A549 treated with DMSO at 1 μM for 4 hours (cell line): ENCODE measurements at places on chromosomes 5 and 9. TPM values are rescaled to one million over a fixed set of nuclear protein-coding genes. Genes with fewer than 3 reads are reported as not detected.

CENPH gene
- total RNA-seq: 23.1 to 31.0 TPM (median 29.2 TPM) in 5 replicates

ARL10 gene
- total RNA-seq: 0.31 to 1.1 TPM (median 0.76 TPM) in 5 replicates

TYRP1 gene
- total RNA-seq: not detected in 5 replicates

SECISBP2 gene
- 17.5 to 22.0 TPM (median 20.5 TPM) in 5 replicates for total RNA-seq

EXD3 gene
- total RNA-seq: 5.5 to 6.9 TPM (median 6.3 TPM) in 5 replicates

ACOT12 gene
- 0.06 TPM in 1 of 5 replicates, not detected in the others for total RNA-seq

PCDH1 gene
- total RNA-seq: 1.5 to 2.4 TPM (median 2.1 TPM) in 5 replicates

PCAT7 gene
- total RNA-seq: 0.66 to 1.2 TPM (median 0.92 TPM) in 5 replicates

IL13 gene
- 0.06 to 0.11 TPM in 2 of 5 replicates, not detected in the others for total RNA-seq

NOL8 gene
- total RNA-seq: 30.3 to 36.3 TPM (median 33.2 TPM) in 5 replicates

ERAP2 gene
- total RNA-seq: 1.2 to 2.1 TPM (median 1.3 TPM) in 5 replicates

SLC6A19 gene
- not detected in 5 replicates for total RNA-seq

TRIM23 gene
- total RNA-seq: 6.3 to 9.2 TPM (median 7.9 TPM) in 5 replicates

OR1L8 gene
- total RNA-seq: not detected in 5 replicates

PTGES2 gene
- total RNA-seq: 77.0 to 110 TPM (median 89.7 TPM) in 5 replicates

AQP7 gene
- total RNA-seq: 0.21 to 0.43 TPM (median 0.32 TPM) in 5 replicates

PHF24 gene
- total RNA-seq: 0.07 to 0.18 TPM (median 0.17 TPM) in 5 replicates

ZSWIM6 gene
- total RNA-seq: 5.4 to 7.9 TPM (median 7.1 TPM) in 5 replicates

PNPLA7 gene
- total RNA-seq: 0.63 to 1.2 TPM (median 0.83 TPM) in 5 replicates

SPARC gene
- 17.7 to 32.0 TPM (median 24.6 TPM) in 5 replicates for total RNA-seq

GCNT4 gene
- total RNA-seq: 0.38 to 0.58 TPM (median 0.54 TPM) in 5 replicates

NRG2 gene
- 2.0 to 2.3 TPM (median 2.2 TPM) in 5 replicates for total RNA-seq

PAM gene
- 20.9 to 26.7 TPM (median 22.7 TPM) in 5 replicates for total RNA-seq

PCDHGA5 gene
- total RNA-seq: 0.07 to 0.22 TPM (median 0.18 TPM) in 5 replicates

MAN1B1 gene
- total RNA-seq: 44.5 to 52.7 TPM (median 47.9 TPM) in 5 replicates

EQTN gene
- not detected in 5 replicates for total RNA-seq

GABRG2 gene
- not detected in 5 replicates for total RNA-seq

PCDHB12 gene
- 0.02 TPM in 1 of 5 replicates, not detected in the others for total RNA-seq

ORM2 gene
- not detected in 5 replicates for total RNA-seq

HNRNPK gene
- 561 to 719 TPM (median 599 TPM) in 5 replicates for total RNA-seq

TMEFF1 gene
- 0.69 to 1.5 TPM (median 1.1 TPM) in 5 replicates for total RNA-seq

INSL6 gene
- total RNA-seq: not detected in 5 replicates

RNF14 gene
- 44.4 to 58.2 TPM (median 50.9 TPM) in 5 replicates for total RNA-seq

DPYSL3 gene
- total RNA-seq: 17.5 to 21.1 TPM (median 17.5 TPM) in 5 replicates

SNX30 gene
- total RNA-seq: 4.9 to 6.1 TPM (median 5.8 TPM) in 5 replicates

ZNF658 gene
- 2.0 to 2.4 TPM (median 2.2 TPM) in 5 replicates for total RNA-seq

PRKAA1 gene
- 33.2 to 64.0 TPM (median 48.0 TPM) in 5 replicates for total RNA-seq

SNCB gene
- total RNA-seq: 0.91 to 1.4 TPM (median 1.2 TPM) in 5 replicates

SYNPO gene
- 28.1 to 34.7 TPM (median 30.7 TPM) in 5 replicates for total RNA-seq

FRMPD1 gene
- total RNA-seq: 0.02 to 0.04 TPM (median 0.03 TPM) in 4 of 5 replicates, not detected in the other

OR1J4 gene
- total RNA-seq: 0.14 TPM in 1 of 5 replicates, not detected in the others

REEP5 gene
- 122 to 150 TPM (median 138 TPM) in 5 replicates for total RNA-seq

HAVCR1 gene
- total RNA-seq: 35.8 to 44.2 TPM (median 43.9 TPM) in 5 replicates

CCL21 gene
- not detected in 5 replicates for total RNA-seq

SLC6A18 gene
- not detected in 5 replicates for total RNA-seq

IL7R gene
- total RNA-seq: 0.36 to 1.0 TPM (median 0.70 TPM) in 5 replicates

NKD2 gene
- total RNA-seq: 8.7 to 13.3 TPM (median 10.7 TPM) in 5 replicates

BRD9 gene
- 35.0 to 41.6 TPM (median 37.8 TPM) in 5 replicates for total RNA-seq

C5orf52 gene
- total RNA-seq: not detected in 5 replicates

PSAT1 gene
- 169 to 197 TPM (median 192 TPM) in 5 replicates for total RNA-seq

SAPCD2 gene
- 15.1 to 29.3 TPM (median 23.8 TPM) in 5 replicates for total RNA-seq

NUTM2G gene
- total RNA-seq: 0.03 TPM in 1 of 5 replicates, not detected in the others

TAF11L13 gene
- total RNA-seq: not detected in 5 replicates

TAF11L4 gene
- not detected in 5 replicates for total RNA-seq

GLRA1 gene
- total RNA-seq: not detected in 5 replicates

ZNG1F gene
- total RNA-seq: 19.0 to 52.6 TPM (median 26.3 TPM) in 5 replicates

CTXN3 gene
- not detected in 5 replicates for total RNA-seq
